Caco-2 (cell line): ENCODE measurements at places on chromosomes 11 and 22. TPM values are rescaled to one million over a fixed set of nuclear protein-coding genes. Genes with fewer than 3 reads are reported as not detected.

CCDC34 gene
- 25.0 and 25.7 TPM in 2 replicates for total RNA-seq

GPHA2 gene
- total RNA-seq, result not detected in 2 replicates

FAM181B gene
- not detected in 2 replicates for total RNA-seq

OR52N2 gene
- not detected in 2 replicates for total RNA-seq

OR52N4 gene
- not detected in 2 replicates for total RNA-seq

PRCP gene
- 107 TPM in 2 replicates for total RNA-seq

TH gene
- not detected in 2 replicates for total RNA-seq

PGA5 gene
- total RNA-seq, result not detected in 2 replicates

CPSF7 gene
- total RNA-seq, result 123 and 128 TPM in 2 replicates

NAALAD2 gene
- 139 and 142 TPM in 2 replicates for total RNA-seq

ALDH3B2 gene
- total RNA-seq, result 0.26 and 0.54 TPM in 2 replicates

NAV2 gene
- total RNA-seq, result 63.5 and 64.7 TPM in 2 replicates

CALCB gene
- total RNA-seq, result not detected in 2 replicates

SLC29A2 gene
- total RNA-seq, result 30.3 and 32.0 TPM in 2 replicates

CRYBA4 gene
- 0.68 TPM in 1 of 2 replicates, not detected in the other for total RNA-seq

OR5P2 gene
- not detected in 2 replicates for total RNA-seq

TTC17 gene
- 73.1 and 79.3 TPM in 2 replicates for total RNA-seq

BAD gene
- total RNA-seq, result 50.5 and 51.6 TPM in 2 replicates

SLCO2B1 gene
- total RNA-seq, result 231 and 277 TPM in 2 replicates

PRR5L gene
- 0.12 TPM in 1 of 2 replicates, not detected in the other for total RNA-seq

FAM180B gene
- total RNA-seq, result not detected in 2 replicates

GPR83 gene
- total RNA-seq, result 2.7 and 2.8 TPM in 2 replicates

CASP5 gene
- total RNA-seq, result 1.4 and 1.5 TPM in 2 replicates

RAPSN gene
- 0.93 and 2.0 TPM in 2 replicates for total RNA-seq

E2F8 gene
- total RNA-seq, result 38.1 and 38.4 TPM in 2 replicates

CCDC87 gene
- total RNA-seq, result 1.0 TPM in 2 replicates

PDGFB gene
- total RNA-seq, result 7.2 and 8.3 TPM in 2 replicates

KIF18A gene
- 22.3 and 22.5 TPM in 2 replicates for total RNA-seq

OR51I1 gene
- not detected in 2 replicates for total RNA-seq

TBC1D10A gene
- 11.1 and 12.2 TPM in 2 replicates for total RNA-seq

ASRGL1 gene
- total RNA-seq, result 41.1 and 43.3 TPM in 2 replicates

FJX1 gene
- total RNA-seq, result 12.0 and 14.4 TPM in 2 replicates

EFCAB6 gene
- total RNA-seq, result not detected in 2 replicates

APLNR gene
- not detected in 2 replicates for total RNA-seq

MIF gene
- 762 and 795 TPM in 2 replicates for total RNA-seq

PPFIBP2 gene
- total RNA-seq, result 72.5 and 79.8 TPM in 2 replicates

OR6A2 gene
- not detected in 2 replicates for total RNA-seq

CD6 gene
- total RNA-seq, result 0.23 TPM in 2 replicates

RIC3 gene
- total RNA-seq, result not detected in 2 replicates

KRTAP5-8 gene
- not detected in 2 replicates for total RNA-seq

OR5M10 gene
- not detected in 2 replicates for total RNA-seq

KCNA4 gene
- not detected in 2 replicates for total RNA-seq

MMP12 gene
- total RNA-seq, result not detected in 2 replicates

SLC16A8 gene
- not detected in 2 replicates for total RNA-seq

OOSP2 gene
- total RNA-seq, result not detected in 2 replicates

MFRP gene
- total RNA-seq, result not detected in 2 replicates
